Stimulated activated CD8-positive, alpha-beta memory T cell treated with anti-CD3 and anti-CD28 coated beads, Interleukin-2, amount 100 ng/mL, for 48 hours (primary cell): ENCODE measurements at places on chromosomes 3 and 15.

- no peak for DNase-seq
Observed at GRCh38 chr3:49877716-49878115, 8.0 kb upstream of the CAMKV start.

GRCh38 chr3:10515396-10515795 is 10.0 kb upstream of the ATP2B2 start:
- no peak for DNase-seq

GRCh38 chr3:66038384-66038725 is 363 bp downstream of the MAGI1 start:
- DNase-seq: no peak

DNA sequence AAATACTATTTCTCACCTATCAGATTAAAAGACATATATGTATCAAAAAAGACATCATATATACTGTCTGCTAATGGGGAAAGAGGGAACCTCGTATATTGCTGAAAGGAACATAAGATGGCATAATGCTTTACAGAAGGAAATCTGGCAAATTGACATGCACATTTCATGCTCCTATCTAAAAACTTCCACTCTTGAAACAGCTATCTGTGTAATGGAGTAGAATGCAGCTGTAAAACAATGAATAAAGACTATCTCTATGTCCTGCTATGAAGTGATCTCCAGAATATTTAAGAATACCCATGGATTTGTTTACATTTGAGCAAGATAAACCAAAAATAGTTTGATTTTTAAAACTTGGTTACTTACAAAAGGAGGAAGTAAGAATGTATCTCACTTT is 107.4 kb downstream of the TBL1XR1 start:
- DNase-seq: no peak

DNA sequence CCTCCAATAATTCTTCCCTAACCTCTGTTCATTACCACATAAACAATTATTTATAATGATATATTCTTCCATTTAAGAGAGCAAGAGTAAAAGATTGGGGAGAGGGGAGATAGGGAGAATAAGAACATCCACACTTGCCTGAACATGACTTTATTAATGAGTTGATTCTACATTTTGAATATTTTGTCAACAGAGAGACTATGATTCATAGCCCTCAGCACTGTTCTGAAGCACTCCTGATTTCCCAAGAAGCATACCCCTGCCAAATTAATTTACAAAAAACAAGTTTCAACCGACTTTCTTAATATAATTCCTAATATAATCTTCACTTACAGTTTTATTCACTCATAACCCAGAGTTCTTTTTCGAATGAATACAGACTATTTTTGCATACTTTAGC is 828.8 kb downstream of the ROBO2 start:
- DNase-seq: no peak

- DNase-seq: no peak
Observed at GRCh38 chr15:72445426-72445825, 28.7 kb upstream of the ARIH1 start.

GRCh38 chr3:102374863-102375634 is 59.8 kb upstream of the ZPLD1 start:
- DNase-seq: no peak

DNA sequence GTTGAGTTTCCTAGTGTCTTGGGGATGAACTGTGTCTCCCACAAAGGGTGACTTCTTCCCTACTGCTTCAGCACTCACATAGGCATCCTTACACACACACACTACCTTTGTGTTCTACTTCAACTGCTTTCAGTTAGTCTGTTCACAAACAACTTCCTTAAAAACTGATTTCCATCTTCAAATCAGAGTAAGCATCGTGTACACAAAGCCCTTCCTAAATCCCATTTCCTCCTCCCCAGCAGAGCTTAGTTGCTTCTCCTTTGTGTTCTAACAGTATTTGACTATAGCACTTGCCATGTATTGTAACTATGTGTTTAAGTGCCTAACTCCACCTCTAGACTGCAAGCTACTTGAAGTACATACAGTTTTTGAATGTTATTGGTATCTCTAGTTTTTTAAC is 71.7 kb downstream of the TNIK start:
- DNase-seq: no peak

DNA sequence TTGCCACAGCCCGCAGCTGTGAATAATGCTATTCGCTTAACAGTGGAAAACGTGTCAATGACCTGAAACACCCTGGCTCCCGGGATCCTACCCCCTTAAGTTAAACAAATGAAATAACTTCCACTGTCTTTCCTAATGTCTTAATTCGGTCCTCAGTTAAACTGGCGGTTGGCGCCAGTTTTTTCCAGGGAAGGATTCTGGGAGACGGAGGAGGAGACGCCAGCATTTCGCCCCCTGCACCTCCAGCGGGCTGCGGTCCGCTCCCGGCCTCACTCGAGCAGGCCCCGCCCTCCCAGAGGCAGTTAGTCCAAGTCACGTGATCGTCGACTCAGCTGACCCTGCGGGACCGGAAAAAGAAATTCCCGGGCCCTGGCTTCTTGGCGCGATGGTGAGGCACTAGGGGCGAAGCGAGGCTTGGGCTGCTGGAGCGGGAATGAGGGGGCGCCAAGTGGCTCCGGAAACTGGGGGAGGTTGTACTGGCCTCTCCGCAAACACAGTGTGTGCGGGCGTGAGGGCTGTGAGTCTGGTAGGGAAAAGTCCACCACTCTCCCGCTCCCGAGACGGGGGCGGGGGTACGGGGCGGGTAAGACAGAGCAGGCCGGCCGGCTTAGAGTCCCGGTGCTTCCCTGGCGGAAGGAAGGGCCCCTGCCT is at the start of gene COMMD4:
COMMD4 (plus strand) TSS at position 359 of the 651 bp plus-strand sequence; CDS start at position 386, 27 bp downstream.
- peak; percentile 80 for DNase-seq

- no peak for DNase-seq
Observed at GRCh38 chr3:149660462-149660861, 2.6 kb upstream of the WWTR1 start.

DNA sequence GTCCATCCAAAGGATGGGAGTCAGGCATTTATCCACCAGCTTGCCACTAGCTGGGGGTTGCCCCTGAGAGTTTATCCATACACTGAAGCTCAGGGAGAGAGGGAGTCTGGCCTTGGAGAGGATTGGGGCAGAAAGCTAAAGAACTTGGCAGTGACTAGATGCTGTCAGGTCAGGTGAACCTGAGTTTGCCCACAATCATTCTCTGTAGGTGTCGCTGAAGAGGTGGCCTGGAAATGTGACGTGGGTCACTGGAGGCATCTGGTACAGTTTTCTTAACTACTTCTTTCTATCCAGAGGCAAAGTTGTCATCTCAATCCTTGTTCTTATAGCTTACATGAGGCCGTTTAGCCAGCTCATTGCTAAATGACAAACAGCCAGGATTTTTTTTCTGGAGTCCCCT is 298.0 kb upstream of the CTNNB1 start:
- no peak for DNase-seq

- no peak for DNase-seq
Observed at GRCh38 chr15:90582553-90582952, 52.8 kb downstream of the CRTC3 start.

DNA sequence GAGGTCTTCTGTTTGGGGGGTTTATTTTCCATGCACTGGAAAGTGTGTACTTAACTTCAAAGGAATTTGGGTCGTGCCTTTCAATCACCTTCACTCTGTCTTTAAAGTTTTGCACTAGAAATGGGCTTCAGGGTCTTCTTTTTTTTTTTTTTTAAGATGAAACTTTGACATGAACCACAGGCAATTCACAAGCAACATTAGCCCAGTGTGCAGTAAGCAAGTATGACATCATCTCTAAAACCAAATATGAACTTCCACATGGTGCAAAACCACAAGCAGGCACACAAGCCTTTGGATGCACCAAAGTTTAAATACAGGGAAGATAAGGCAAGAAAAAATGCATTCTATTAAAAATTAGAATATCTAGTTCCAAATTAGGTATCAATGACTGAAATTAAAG is 381.9 kb downstream of the ERC2 start:
- no peak for DNase-seq

DNA sequence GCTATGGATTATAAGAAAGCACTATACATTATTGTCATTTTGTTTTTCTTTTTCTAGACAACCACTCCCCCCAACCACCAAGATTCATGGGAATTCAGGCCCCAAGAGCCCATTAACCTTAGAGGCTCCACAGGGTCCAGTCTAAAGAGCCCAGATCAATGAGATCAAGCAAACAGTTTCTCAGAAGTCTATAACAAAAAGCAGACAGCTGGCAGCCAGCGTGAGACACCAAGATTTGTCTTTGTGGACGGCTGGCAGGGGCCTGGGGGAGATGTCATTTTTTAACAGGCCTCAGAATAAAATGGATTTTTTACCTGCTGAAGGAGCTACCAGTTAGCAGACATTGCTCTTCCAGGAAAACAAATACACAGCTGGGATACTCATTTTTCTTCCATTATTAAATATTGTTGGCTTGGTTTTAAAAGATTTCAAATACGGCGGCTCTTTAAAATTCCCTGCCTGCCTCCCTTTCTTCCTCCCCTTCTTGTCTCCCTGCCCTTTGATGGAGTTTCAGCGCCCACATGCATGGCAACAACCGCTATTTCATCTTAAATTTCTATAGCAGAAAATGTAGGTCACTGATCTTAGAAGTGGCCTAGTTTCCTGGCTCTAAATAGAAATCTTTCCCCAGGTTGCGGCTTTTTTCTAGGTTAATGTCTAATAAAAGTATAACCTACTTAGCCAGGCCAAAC is 130.6 kb downstream of the FAM174B start:
- no peak for DNase-seq

GRCh38 chr3:13192471-13193213 is 119.4 kb upstream of the IQSEC1 start:
- no peak for DNase-seq

DNA sequence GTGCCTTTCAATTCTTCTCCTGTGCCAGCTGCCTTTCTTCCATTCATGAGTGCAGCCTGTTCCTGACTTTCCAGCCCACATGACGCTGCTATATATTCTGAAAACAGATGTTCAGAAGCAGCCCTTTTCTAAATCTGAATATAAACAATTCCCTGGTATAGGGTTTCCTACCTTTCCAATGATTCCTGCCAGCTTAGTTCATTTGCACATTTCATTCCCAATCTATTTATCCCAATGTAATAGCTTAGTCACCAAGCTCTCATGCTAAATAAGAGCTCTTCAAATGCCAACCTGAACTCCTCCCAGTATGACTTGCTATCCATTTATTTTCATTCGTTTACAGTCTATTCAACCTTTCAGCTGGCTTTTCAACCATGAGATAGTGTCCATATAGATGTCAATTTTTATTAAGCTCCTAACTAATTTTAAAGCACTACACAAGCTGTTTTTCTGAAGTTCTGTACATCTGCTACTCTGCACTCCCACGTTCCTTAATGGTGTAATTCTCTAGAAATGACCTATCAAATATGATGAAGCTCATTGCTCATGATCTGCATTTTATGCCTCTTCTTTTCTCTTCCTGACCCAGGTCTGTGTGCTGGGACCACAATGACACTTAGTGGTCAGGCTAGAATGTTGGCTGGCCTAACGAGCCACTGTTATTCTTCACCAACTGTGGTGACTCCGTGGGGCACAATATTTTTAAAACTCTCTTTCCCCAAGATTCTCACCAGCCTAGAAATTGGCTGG is 605.0 kb upstream of the TBL1XR1 start:
- no peak for DNase-seq

- DNase-seq: no peak
Observed at GRCh38 chr3:186832276-186832675, 10.2 kb upstream of the ADIPOQ start.

GRCh38 chr3:82229397-82229796 is 468.0 kb upstream of the GBE1 start:
- no peak for DNase-seq

- DNase-seq: no peak
Observed at GRCh38 chr3:188231456-188231855, 77.5 kb downstream of the LPP start.

GRCh38 chr3:72171946-72172345 is 387.0 kb upstream of the PROK2 start:
- no peak for DNase-seq

GRCh38 chr3:137992592-137992991 is 17.4 kb upstream of the CLDN18 start:
- DNase-seq: no peak

- no peak for DNase-seq
Observed at GRCh38 chr3:15342945-15343344, 10.6 kb upstream of the SH3BP5 start.

GRCh38 chr3:5473471-5473870 is 286.0 kb downstream of the EDEM1 start:
- no peak for DNase-seq

DNA sequence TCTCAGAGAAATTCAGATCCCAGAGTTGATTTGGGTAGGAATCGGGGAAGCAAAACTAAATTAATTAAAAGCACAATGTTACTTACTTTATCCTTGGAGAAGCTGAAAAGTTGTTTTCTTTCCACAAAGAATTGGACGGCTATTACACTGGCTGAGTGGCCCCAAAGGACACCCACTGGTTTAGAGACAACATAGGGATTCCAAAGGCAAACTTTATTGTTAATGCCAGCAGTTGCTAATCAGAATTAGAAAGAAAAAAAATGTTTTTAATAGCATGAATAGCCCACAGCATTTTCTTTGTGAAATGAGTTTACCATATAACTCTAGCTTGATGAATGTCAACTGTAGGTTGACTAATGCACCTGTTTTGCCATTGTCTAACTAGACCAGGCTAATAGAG is 51.7 kb downstream of the WDR49 start:
- no peak for DNase-seq

GRCh38 chr3:55166576-55167555 is 239.0 kb upstream of the LRTM1 start:
- no peak for DNase-seq

DNA sequence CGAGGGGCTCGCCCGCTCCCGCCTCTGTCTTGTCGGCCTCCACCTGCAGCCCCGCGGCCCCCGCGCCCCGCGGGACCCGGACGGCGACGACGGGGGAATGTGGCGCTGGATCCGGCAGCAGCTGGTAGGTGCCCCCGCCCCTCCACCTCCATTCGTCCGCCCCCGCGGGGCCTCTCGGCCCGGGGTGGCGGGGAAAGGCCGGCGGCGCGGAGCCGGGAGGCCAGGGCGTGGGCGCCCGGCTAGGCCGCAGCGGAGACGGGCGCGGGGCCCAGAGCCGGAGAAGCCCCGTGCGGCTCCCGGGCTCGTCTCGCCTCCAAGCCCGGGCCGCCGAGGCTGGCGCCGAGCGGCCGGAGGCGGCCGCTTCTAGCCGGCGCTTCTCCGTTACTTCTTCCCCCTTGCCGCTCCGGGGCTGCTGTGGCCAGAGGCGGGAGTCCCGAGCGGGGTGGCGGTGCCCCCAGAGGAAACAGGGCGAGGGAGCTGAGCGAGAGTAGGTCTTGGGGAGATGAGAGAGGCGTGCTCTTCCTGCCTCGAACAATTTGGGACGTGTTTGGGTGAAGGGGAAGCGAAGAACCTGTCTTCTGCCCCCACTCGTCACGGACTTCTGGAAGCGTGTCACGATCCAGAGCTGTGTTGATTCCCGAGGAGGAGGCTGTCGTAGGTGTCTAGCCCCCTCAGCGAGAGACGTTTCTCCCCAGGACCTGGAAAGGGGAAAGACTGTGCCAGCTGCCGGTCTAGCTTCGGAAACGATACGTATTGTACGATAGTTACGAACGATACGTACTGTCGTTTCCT is 555 bp downstream of the ATP11B start:
- DNase-seq: peak; percentile 19

- DNase-seq: peak; percentile 29
Observed at GRCh38 chr3:147361454-147362420, 44.6 kb downstream of the ZIC4 start.

GRCh38 chr15:81215983-81216382 is 19.3 kb downstream of the IL16 start:
- no peak for DNase-seq
